Right ventricle myocardium superior (tissue), 1 donor: ENCODE measurements at places on chromosomes 4 and X. TPM values are rescaled to one million over a fixed set of nuclear protein-coding genes. Genes with fewer than 3 reads are reported as not detected.

Gene CXCL3
- 0.75 TPM for total RNA-seq

Gene CT45A3
- not detected for total RNA-seq

Gene COX7B2
- not detected for total RNA-seq

Gene SLC4A4
- 21.2 TPM for total RNA-seq

Gene ADAMTS3
- 0.27 TPM for total RNA-seq

Gene S100G
- not detected for total RNA-seq

DNA sequence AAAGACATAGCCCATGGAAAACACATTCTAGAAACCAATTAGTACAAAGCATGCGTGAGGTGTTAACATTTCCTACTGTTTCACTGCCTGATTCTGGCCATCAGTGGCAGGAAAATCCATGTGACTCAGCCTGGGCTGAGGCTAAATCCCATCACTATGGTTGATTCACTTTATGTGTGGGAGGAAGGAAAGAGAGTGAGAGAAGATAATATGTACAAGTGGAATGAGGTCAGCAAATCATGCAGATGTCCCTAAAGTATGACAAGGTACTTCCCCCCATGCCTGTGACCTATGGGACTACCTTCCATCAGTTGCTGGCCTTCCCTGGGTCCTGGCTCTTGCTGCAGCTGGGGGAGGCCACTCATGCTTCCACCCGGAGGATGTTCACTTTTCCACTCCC, 64.2 kb upstream of the MAP3K15 start:
- no peak for DNase-seq

- DNase-seq = no peak
Measured at GRCh38 chr4:18128241-18128640, 106.7 kb upstream of the LCORL start.

DNA sequence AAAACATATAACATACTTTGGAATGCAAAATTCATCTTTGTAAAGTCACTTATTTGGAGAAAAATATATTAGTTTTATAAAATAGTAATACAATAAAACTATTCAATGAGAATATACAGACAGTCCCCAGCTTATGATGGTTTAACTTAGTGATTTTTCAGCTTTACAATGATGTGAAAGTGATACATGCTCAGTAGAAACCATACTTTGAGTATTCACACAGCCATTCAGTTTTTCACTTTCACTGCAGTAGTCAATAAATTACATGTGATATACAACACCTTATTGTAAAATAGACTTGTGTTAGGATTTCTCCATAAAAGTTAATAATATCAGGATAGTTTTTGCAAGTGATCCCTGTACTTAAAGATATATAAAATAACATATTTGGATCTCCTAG, 436.0 kb downstream of the CENPC start:
- DNase-seq = no peak

- no peak for DNase-seq
Measured at GRCh38 chr4:84220990-84221389, 278.1 kb downstream of the NKX6-1 start.
